ENCODE measurements at places on chromosomes 12 and 14.

DNA sequence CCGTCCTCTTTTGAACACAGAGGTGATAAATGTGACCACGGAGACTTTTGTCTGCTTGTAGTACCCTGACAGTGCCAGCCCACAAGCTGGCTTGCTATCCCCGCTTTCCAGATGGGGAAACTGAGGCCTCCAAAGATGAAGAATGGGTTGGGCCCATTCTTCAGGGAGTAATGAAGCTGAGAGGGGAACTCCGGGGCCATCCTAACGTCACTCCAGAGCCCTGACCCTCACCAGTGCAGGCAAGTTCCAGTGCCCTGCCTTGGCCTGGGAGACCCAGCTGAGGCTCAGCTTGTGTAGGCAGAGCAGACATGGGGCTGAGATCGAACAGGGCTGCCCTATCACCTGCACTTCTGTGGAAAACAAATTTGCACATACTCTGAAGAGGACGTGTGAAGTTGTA, 277.1 kb downstream of the DPF3 start:
- H3K27ac ChIP-seq, result no peak overlapping the region
- no peak overlapping the region for H3K4me3 ChIP-seq
- no peak for DNase-seq
- H3K27me3 ChIP-seq, result no peaks in the 10 kb centered on the region
- no peaks in the 10 kb centered on the region for H3K36me3 ChIP-seq
- H3K4me1 ChIP-seq, result peaks cover 13% of the 10 kb centered on the region

- no peaks in the 10 kb centered on the region for H3K27me3 ChIP-seq
- no peak overlapping the region for H3K27ac ChIP-seq
- no peaks in the 10 kb centered on the region for H3K36me3 ChIP-seq
- DNase-seq, result no peak
- H3K4me1 ChIP-seq, result no peaks in the 10 kb centered on the region
- no peak overlapping the region for H3K4me3 ChIP-seq
Observed at GRCh38 chr12:21542403-21542802, 16.3 kb downstream of the SPX start.

DNA sequence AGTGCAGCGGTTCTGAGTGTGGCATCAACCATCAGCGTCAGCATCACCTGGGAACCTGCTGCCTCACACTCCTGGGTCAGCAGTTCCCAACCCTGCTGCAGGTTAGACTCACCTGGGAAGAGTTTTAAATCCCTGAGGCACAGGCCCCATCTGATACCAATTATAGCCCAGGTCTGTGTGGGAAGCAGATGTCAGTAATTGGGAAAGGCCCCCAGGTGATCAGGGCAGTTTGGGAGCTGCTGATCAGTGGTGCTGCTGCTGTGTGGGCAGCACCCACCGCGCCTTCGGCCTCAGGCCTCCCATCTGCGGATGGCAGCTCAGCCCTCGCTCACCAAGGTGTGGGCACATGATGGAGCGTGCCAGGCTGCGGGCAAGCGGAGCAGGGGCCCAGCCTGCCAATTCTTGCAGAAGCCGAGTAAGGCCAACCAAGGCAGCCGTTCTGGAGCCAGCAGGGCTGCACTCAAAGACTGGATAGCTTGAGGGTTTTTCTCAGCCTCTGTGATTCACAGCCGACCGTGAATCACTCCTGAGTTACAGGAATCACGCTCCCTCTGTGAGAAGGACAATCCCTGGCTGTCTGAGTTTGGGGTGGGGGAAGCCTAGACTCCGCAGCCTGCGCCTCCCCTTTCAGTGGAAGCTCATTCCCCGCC, 155.6 kb upstream of the SFSWAP start:
- H3K4me1 ChIP-seq, result no peaks in the 10 kb centered on the region
- H3K27ac ChIP-seq, result no peak overlapping the region
- no peak overlapping the region for H3K4me3 ChIP-seq
- H3K27me3 ChIP-seq, result no peaks in the 10 kb centered on the region
- no peak for DNase-seq
- H3K36me3 ChIP-seq, result no peaks in the 10 kb centered on the region

- no peaks in the 10 kb centered on the region for H3K36me3 ChIP-seq
- no peaks in the 10 kb centered on the region for H3K27me3 ChIP-seq
- no peaks in the 10 kb centered on the region for H3K4me1 ChIP-seq
- no peak overlapping the region for H3K4me3 ChIP-seq
- DNase-seq, result peak; percentile 94
Observed at GRCh38 chr12:99455350-99456035, 192.1 kb upstream of the GARIN6 start.

GRCh38 chr12:88854260-88854659, 274.0 kb upstream of the KITLG start:
- H3K4me1 ChIP-seq, result no peaks in the 10 kb centered on the region
- no peaks in the 10 kb centered on the region for H3K27me3 ChIP-seq
- no peak overlapping the region for H3K27ac ChIP-seq
- H3K36me3 ChIP-seq, result no peaks in the 10 kb centered on the region
- DNase-seq, result peak; percentile 22
- no peak overlapping the region for H3K4me3 ChIP-seq

DNA sequence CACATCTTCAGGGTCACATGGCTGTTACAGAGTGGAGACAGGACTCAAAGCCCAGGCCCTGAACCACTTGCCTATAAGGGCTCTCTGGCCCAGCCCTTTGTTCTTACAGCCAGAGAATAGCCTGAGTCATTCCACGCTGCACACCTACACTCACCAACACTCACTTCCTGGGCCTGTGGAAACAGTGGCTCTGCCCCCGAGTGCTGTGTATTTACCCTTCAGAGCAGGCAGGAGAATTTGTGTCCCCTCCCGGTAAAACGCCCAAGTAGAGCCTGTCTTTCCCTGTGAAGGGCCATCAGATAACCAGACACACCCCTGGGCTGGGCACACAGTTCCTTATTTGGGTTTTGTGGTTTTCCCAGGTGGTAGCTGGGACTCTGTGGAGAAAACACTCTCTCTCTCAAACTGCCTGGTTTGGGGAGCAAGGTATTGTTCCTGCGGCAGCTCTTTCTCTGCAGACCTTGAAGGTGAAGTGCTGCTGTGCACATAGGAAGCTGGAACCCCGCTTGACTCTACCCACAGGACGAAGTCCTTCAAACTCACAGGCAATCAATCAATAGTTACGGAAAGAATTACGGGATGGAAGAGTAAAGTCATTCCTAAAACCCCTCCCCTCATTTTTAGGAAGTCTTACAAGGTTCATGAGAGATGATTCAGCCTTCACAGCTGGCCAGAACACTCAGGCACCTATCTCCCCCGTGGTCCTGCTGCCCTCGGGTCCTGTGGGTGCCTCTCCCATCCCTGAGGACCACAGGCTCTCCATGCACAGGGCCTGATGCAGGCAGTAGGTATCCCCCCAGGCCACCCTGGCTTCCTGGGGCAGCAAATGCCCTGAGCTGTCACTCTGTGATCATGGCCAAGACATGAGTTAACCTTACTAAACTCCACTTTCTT, 20.3 kb downstream of the FIGNL2 start:
- no peaks in the 10 kb centered on the region for H3K36me3 ChIP-seq
- peaks cover 7% of the 10 kb centered on the region for H3K27me3 ChIP-seq

GRCh38 chr12:106062693-106063092, 76.1 kb downstream of the NUAK1 start:
- no peak overlapping the region for H3K27ac ChIP-seq
- no peaks in the 10 kb centered on the region for H3K4me1 ChIP-seq

DNA sequence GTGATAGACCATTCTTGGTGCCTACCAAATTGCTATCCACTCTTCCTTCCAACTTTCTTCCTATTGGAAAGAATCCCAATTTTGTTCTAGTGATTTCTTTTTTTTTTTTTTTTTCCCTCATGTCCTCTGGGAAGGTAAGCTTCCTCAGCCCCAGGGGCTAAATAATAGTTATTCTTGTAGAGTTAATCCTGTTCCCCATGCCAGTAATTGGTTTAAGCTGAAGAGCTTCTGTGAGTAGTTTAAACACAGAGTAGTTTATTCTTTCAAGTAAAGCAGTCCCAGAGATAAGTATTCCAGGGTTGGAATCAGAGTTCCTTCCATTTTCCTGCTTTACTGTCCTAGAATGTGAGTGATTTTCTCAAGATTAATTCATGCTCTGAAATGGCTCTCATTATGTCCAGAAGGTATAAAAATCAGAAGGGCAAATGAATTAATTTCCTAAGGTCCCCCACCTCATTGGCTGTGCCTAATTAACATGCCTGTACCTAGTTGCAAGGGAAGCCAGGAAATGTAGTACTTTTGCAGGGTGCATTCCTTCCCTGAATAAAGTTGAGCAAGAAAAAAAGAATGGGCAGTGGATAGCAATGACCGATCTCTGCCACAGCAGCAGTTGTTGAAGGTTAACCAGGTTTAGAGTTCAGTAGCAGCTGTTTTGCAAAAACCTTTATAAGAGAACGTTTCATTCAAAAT, 97.8 kb downstream of the PLEKHA5 start:
- H3K36me3 ChIP-seq, result no peaks in the 10 kb centered on the region
- no peak for DNase-seq
- peaks cover 4% of the 10 kb centered on the region for H3K4me1 ChIP-seq
- no peaks in the 10 kb centered on the region for H3K27me3 ChIP-seq
- H3K4me3 ChIP-seq, result no peak overlapping the region

- peaks cover 48% of the 10 kb centered on the region for H3K36me3 ChIP-seq
- no peak overlapping the region for H3K4me3 ChIP-seq
Observed at GRCh38 chr12:124352257-124352656, 57.4 kb downstream of the RFLNA start.

- no peak overlapping the region for H3K27ac ChIP-seq
- H3K27me3 ChIP-seq, result no peaks in the 10 kb centered on the region
- H3K4me3 ChIP-seq, result no peak overlapping the region
- no peaks in the 10 kb centered on the region for H3K4me1 ChIP-seq
- no peak for DNase-seq
Observed at GRCh38 chr12:15863984-15864383, 18.2 kb upstream of the STRAP start.

DNA sequence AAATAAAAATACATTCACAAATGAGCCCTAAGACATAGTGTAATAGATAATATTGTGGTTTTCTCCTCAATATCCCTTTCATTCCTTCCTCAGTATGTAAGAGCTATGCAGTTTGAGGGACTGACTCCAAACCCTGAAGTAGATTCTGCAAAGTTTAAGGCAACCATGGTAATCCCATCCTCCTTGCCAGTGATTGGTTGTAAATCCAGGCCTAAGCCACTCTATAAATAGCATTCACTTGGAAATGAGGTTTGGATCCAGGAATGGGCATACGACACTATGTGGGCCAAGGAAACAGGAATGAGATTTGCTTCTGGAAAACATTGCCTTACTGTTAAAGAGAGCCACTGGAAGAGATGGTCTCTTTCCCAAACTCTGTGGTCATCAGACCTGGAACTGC, 468.7 kb upstream of the SOX5 start:
- no peak overlapping the region for H3K27ac ChIP-seq
- H3K4me3 ChIP-seq, result no peak overlapping the region
- H3K4me1 ChIP-seq, result no peaks in the 10 kb centered on the region
- peak; percentile 61 for DNase-seq
- no peaks in the 10 kb centered on the region for H3K27me3 ChIP-seq

Measured in fibroblast of lung (primary cell).